ENCODE measurements at places on chromosomes 1 and 21.

- no peak for DNase-seq
Observed at GRCh38 chr1:163523375-163524029, 201.7 kb downstream of the NUF2 start.

- peak; percentile 59 for DNase-seq
Observed at GRCh38 chr1:31444725-31445448, 31.9 kb downstream of the SERINC2 start.

DNA sequence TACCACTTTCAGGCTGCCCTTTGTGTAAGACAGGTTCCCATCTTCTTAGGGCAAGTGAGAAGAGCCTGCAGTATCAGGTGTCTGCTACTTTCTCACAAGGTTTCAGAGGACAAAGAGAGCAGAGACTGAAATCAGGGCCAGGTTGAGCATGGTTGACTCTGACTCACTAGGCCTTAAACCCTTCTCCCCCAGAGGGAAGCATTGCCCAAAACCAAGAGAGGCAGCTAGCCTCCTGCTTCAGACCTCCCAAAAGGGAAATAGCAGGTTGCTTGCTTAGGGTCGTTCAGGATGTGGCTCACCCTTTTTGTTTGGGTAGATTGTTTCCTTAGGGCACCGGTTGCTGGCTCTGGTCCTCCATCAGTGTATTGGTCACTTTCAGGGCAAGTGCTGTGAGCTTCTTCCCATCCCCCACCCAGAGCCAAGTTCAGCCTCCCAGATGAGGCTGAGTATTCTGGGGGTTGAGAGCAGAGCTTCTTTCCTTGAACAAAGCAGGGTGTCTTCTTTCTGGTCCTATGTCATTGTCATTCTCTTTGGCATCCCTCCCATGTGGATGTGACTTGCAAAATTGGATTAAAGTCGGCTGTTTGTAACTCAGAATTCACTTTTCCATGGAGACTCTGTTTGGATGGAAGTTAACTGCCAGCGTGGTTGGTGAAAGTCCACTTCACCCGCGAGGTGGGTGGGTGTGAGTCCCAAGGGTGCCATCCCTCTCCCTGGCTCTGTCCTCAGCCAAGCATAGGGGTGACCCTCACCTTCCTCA, 55.5 kb upstream of the GALNT2 start:
- no peak for DNase-seq

GRCh38 chr1:61273861-61274260, 191.5 kb downstream of the NFIA start:
- DNase-seq, result no peak

DNA sequence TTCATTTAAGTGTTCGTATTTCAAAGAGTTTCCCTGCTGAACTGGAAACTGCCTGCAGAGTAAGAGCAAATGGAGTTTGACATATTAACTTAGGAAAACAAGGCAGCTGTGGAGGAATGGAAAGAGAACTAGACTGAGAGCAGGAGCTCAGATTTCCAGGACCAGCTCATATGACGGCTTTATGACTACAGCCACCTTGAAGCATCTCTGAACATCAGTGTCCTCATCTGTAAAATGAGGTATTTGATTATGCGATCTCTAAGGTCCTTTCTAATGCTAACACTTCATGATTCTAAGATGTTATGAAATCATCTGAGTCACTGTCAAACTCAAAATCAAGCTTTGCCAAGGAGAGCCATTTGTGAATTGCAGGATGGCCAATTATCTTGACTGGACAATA, 112.3 kb downstream of the PRRX1 start:
- DNase-seq, result no peak

GRCh38 chr1:247746391-247746935, 1.5 kb downstream of the OR14A2 start:
- DNase-seq, result no peak

DNA sequence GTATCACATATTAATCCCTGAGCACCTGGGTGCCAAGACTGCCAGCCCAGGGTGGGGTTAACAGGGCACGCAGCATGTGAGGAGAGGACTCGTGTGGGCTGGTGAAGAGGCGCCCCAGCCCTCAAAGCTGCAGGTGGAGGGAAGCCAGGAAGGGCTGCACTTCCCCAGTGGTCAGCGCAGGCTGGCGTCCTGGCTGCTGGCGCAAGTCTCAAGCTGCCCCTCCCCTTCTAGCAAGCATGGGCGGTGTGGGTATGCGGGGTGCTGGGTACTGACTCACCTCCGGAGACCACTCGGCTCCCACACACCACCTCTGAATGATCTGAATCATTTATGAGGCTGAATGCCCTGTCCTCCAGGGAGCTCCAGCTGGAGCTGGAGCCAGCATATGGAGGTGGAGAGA, 44.0 kb downstream of the EIF2D start:
- DNase-seq, result no peak

DNA sequence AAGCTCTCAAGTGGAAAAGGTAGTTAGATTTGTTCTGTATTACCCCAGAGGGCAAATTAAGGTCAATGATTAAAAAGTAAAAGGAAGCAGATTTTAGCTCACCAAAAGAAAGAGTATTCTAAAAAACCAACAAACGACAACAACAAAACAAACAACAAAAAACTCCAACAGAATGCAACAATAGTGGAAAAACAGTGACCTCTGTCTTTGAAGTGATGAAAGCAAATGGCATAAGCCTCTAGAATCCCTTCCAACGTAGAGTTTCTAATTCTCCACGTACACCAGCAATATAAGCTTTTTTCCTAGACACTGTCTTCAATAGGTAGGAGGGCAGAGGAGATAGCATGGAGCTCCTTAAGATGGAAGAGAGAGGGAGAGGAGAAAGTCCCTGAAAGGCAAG, 359.1 kb downstream of the TTLL7 start:
- no peak for DNase-seq

- no peak for DNase-seq
Observed at GRCh38 chr1:177053648-177054047, 110.9 kb downstream of the ASTN1 start.

- no peak for DNase-seq
Observed at GRCh38 chr1:248905662-248906008, 400 bp upstream of the PGBD2 start.

DNA sequence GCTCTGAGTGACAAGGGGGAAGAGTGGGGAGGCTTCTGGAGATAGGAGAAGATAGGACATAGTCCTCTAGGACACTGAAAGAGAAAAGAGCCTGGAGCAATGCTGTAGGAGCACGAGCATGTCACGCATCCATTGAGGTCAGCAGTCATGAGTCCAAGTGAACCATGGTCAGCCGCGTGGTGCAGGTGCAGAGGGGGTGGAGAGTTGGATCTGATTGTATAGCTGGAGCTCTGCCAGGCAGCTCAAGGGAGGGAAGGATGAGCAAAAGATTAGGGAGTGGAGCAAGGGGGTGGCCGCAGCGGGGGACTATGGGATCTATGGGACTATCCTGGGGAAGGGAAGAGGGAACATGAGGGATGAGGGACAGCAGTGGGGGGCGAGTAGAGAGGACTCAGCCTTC, 14.0 kb downstream of the PADI1 start:
- no peak for DNase-seq

DNA sequence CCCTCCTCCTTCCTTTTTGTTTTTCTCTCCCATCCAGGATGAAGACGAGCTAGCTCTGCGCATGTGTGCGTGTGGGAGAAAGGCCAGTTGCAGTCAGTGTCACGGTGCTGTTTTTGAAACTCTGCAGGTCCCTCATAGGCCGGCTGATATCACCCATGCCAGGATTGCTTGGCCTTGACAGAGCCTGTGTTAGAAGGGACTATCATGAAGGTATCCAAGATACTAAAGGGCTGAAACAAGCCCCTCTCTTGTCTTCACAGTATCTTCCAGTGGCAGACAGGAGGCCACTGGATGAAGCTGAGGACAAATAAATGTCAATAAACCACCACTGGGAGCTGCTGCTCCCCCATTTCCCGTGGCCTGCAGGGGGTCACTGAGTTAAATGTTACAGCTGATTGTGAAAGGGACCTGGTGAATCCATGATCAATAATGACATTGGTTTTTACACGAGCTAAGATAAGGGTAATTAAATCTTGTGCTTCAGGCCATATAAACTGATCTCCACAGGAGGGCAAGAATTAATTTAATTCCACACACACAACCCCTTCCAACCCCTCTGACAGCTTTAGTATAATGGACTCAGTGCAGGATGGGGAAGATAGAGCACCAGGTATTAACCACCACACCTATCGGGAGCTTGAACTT, 64.6 kb upstream of the TARBP1 start:
- no peak for DNase-seq

DNA sequence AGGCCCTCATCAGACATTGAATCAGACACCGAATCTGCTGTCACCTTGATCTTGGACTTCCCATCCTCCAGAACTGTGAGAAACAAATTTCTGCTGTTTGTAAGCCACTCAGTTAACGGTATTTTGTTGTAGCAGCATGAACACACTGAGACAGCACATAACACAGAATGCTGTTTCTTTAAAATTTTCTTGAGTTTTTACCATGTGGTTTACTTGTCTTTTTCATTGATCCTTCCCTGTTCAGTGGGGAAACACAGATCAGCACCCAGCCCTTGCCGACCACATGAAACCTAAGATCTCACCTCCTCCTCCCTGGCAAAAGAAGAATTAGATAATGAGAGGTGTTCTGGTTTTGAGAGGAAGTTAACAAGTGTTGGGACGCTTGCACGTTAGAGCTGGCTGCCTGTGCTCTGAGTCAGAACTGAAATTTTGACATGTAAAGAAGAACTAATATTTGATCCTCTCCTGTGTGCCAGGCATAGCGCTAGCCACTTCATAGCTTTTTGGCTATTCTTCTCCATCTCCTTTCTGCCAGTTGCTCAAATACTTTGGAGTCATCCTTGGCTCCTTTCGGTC, 179.6 kb downstream of the DHRS3 start:
- DNase-seq, result no peak

- no peak for DNase-seq
Observed at GRCh38 chr21:45550522-45551210, 8.4 kb upstream of the SLC19A1 start.

DNA sequence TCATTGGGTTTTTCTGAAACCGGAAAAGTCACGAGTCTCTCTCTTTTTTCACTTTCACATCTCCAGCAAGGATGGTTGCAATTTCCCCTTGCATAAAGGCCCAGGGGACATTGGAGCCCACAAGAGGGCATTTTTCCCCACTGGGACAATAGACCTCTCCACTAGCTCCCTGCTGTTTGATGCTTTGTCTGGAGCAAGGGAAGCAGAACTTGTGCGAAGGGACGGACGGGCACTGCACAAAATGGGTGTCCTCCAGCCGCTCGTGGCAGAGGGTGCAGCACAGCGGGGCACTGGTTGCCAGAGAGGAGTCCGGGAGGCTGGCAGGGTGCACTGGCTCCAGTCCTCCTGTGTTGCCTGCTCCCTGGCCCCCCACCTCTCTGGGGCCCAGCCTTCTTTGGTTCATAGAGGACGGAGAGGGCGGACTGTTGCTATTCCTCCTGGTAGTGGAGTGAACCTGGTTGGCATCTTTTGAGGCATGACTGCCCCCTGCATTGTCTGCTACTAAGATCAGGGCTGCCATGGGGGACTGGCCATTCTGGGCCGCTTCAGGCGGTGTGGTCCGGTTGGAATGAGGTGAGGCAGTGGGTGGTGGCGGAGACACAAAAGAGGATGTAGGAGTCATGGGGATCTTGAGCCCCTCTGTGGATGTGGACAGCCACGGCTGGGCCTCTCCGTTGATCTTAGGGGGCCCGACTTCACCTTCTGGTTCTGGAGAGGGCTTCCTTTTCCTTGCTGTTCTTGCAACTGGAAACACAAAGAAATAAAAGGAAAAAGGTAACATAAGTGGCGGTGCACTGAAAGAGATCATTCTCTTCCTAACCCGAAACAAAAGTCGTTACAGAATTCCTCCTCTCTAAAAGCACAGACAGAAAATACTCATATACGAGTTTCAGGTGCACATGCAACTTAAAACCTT, 2.6 kb downstream of the IRF2BP2 start:
- DNase-seq, result peak; percentile 62

- DNase-seq, result no peak
Observed at GRCh38 chr1:116436611-116436970, 63.5 kb downstream of the ATP1A1 start.

DNA sequence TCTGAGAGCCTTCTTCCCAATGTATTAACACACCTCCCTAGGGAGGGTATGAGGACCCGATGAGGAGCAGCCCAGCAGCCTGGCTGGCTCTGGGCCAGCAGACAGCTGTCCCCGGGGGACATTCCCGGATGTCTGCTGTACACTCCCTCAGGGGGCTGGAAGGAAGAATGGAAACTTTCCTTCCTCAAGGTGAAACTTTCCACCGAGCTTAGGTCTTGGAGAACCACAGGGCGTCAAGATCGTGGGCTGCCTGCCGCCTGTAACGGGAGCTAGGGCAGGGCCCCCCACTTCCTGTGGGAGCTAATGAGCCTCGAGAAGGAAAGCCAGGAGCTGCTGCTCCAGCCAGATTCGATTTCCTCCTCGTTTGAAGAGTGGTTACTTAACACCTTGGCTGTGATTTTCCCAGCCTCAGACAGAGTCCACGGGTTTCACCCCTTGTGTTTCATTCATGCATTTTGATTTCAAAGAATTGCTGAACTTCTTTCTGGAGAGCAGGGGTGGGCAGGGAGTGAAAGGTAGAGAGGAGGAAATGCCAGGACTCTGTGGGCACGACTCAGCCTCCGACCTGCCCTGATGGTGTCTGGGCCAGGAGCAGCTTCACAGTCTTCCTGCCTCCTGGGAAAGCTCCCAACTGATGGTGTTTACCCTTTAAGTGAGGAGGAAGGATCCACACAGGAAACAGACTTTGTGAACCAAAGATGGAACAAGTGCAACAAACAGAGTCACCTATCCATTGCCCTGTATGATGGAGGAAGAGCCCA, 29.7 kb downstream of the UBE2T start:
- DNase-seq, result no peak

All from liver (tissue), 10 donors.